GM23248 (cell line): ENCODE measurements at places on chromosomes 7 and 10. TPM values are rescaled to one million over a fixed set of nuclear protein-coding genes. Genes with fewer than 3 reads are reported as not detected.

The GNGT1 gene
- total RNA-seq = not detected in 2 replicates

The TMEM176B gene
- total RNA-seq = not detected in 2 replicates

- peaks cover 10% of the 10 kb centered on the region for H3K4me1 ChIP-seq
- H3K27ac ChIP-seq = peak overlapping the region; percentile 72
- H3K36me3 ChIP-seq = no peaks in the 10 kb centered on the region
- H3K27me3 ChIP-seq = no peaks in the 10 kb centered on the region
- H3K4me3 ChIP-seq = peak overlapping the region; percentile 44
These were observed 36.1 kb upstream of the CCNY start for GRCh38 chr10:35300063-35300699.

The OR2A42 gene
- total RNA-seq = 0.25 and 0.32 TPM in 2 replicates

DNA sequence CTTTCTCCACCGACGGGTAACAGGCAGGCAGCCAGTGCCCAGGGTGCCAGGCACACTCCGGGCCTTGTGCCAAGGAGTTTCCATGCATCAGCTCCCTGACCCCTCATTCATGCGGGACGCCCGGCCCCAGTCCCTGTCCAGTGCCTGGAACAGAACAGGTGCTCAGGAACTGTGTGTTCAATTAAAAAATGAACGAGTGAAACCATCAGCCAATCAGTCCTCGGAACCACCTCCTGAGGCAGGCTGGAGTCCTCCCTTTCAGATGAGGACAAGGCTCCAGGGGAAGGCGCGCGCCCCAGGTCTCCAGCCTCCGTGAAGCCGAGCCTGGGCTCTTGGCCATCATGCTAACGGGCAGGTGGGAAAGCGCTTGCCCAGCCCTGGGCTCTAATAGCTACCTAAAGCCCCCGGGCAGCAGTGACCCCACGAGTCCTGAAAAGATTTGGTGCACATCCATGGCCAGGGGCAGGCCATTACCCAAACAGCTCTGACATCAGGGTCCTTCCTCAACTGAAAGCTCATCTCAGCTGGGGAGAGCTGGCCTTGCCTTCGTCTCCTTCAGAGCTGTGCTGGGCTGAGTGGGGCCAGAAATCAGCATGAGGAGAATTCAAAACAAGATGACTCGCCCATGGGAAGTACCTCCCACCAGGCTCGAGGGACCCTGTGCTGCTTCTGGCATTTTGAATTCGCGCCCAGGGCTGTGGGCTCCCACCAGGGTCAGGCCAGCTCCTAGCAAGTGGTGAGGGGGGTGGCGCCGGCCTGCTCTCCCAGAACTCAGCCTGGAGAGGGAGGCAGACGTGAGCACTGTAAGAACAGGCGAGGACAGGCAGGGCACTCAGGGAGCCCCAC is 200.5 kb downstream of the MAD1L1 start:
- no peaks in the 10 kb centered on the region for H3K4me1 ChIP-seq
- DNase-seq = peak; percentile 8
- no peak overlapping the region for H3K4me3 ChIP-seq
- H3K27me3 ChIP-seq = no peaks in the 10 kb centered on the region
- peaks cover 3% of the 10 kb centered on the region; the same call in 1 of the 2 replicates for H3K36me3 ChIP-seq

DNA sequence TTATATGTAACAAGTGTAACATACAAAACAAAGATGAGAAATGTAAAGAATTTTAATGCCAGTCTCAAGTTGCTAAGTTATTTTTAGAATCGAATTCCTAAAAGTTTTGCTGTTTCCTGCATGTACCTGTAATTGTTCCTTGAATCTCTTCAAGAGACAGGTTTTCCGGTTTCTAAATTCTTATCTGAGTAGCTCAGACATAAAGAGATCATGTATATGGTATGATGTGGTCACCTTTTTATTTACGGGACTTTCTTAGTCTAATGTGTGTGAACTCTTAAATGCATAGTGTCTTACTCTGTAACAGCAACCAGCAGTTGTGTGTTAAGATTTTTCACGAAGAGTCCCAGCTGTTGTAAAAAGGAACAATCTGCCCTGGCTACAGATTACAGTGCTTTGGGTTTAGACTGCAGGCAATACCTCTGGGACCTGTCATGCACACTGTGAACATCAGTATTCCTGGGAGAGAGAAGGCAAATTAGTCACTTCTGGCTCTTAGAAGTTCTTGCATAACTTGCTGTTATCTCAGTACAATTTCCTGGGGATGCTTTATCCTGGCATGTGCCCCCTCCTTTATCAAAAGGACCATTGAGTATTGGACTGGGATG is 263.4 kb downstream of the BICC1 start:
- H3K36me3 ChIP-seq = no peaks in the 10 kb centered on the region
- peak; percentile 87 for DNase-seq
- no peaks in the 10 kb centered on the region for H3K27me3 ChIP-seq
- H3K4me1 ChIP-seq = peaks cover 66% of the 10 kb centered on the region

DNA sequence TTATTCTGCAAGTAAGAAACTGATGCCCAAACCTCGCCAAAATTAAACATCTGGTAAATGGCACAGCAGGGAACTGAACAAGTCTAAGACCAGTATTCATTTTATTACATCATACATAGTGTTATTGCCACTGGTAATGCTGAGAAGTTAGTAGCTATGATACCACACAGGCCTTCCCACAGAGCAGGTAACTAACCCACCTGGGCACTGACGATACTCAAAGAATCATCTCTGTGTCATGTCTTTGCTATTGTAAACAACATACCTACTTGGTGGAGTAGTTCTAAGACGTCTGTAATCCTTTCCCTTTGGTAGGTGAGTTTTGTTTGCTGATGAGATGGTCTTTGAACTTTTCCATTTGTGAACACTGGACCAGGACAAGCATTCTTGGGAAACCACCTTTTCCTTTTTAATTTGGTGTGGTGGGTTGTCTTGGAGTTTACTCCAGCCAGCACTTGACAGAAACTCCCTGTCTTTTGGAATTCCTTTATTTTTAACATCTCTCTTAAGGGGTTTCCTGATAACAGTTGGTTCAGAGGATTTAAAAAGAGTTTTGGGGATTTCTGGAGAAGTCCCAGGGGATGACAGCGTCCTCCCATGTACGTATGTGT is 40.9 kb downstream of the PDSS1 start:
- H3K27me3 ChIP-seq = no peaks in the 10 kb centered on the region
- DNase-seq = peak; percentile 10
- no peak overlapping the region for H3K4me3 ChIP-seq
- H3K36me3 ChIP-seq = peaks cover 12% of the 10 kb centered on the region; the same call in 1 of the 2 replicates
- H3K4me1 ChIP-seq = peaks cover 18% of the 10 kb centered on the region

DNA sequence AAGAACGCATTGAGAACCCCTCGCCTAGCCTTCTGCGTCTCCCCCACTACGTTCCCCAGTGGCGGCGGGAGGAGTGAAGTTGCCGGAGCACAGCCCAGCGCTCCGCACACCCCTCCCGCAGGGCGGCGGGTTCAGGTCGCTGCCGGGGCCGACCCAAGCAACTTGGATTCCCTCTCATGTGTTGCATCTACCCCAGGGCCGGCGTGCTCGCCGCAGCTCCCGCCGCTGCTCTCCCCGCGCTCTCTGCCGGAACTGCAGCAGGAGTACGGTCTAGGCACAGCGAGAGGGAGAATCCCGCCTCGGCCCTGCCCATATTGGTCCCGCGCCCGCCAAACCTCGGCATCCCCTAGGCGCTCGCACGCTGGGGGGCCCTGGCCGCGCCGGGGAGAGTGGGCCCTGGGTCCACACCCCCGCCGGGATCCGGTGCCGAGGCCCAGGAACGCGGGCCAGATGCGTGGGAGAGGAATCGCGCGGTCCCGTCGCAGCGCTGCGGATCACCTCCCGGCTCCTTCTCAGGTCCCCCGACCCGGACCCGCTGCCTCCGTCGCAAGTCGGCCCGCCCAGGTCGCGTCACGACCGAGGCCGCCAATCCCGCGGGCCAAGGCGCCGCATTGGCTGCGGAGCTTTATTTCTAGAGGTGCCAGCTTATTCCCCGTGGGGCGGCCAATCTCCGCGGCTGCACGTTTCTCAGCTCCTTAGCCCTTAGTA is 648 bp upstream of the TMEM243 start:
- no peaks in the 10 kb centered on the region for H3K27me3 ChIP-seq
- peak overlapping the region; percentile 99 for H3K4me3 ChIP-seq
- H3K4me1 ChIP-seq = peaks cover 22% of the 10 kb centered on the region
- DNase-seq = peak; percentile 93
- no peaks in the 10 kb centered on the region for H3K36me3 ChIP-seq

DNA sequence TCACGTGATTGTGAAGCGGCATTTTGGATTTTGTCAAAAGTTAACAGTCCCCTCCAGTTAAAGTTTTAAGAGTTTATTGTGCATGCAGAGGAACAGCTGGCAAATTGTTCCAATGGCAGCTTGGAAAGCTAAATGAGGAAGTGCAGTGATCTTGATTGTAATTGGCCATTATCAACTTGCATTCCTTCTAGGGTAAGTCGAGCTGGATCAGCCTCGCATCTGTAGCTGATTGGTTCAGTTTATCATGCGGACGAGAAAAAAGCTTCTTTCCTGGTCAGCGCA is 566 bp downstream of the ZNF789 start:
- peak; percentile 79 for DNase-seq
- no peaks in the 10 kb centered on the region for H3K36me3 ChIP-seq
- H3K27ac ChIP-seq = peak overlapping the region; percentile 35
- peak overlapping the region; percentile 79 for H3K4me3 ChIP-seq

DNA sequence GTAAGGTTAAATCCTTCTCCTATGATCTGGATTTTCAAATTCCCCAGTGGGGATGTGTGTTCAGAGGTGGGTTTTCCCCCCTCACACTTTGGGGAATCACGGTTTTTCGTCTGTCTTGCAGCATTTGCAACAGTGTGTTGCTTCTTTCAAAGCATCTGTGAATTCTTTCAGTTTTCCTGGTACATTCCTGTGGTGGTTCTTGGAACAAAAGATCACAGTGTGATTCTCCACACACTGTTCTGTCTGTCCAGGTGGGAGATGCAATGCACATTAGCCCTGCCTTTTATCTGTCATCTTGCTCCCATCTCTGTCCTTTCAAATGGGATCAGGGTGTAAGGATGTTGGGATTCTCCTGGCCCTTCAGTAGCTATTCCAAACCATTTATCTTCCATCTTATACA is 11.8 kb downstream of the AGK start:
- H3K4me1 ChIP-seq = peaks cover 8% of the 10 kb centered on the region
- H3K4me3 ChIP-seq = no peak overlapping the region
- peaks cover 11% of the 10 kb centered on the region; the same call in 1 of the 2 replicates for H3K36me3 ChIP-seq

DNA sequence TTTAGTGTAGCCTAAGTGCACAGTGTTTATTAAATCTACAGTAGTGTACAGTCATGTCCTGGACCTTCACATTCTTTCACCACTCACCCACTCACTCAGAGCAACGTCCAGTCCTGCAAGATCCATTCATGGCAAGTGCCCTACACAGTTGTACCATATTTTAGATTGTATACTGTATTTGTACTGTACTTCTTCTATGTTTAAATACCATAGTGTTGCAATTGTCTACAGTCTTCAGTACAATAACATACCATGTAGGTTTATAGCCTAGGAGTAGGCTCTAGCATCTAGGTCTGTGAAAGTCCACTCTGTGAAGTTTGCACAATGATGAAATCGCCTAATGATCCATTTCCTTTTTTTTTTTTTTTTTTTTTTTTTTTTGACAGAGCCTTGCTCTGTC is 12.0 kb downstream of the EEPD1 start:
- no peak overlapping the region for H3K4me3 ChIP-seq
- no peaks in the 10 kb centered on the region for H3K27me3 ChIP-seq
- DNase-seq = peak; percentile 78
- peaks cover 12% of the 10 kb centered on the region for H3K4me1 ChIP-seq

GRCh38 chr7:105454095-105454747 is 65.5 kb upstream of the SRPK2 start:
- peak overlapping the region; percentile 68 for H3K27ac ChIP-seq
- H3K4me1 ChIP-seq = peaks cover 20% of the 10 kb centered on the region
- peaks cover 10% of the 10 kb centered on the region; the same call in 1 of the 2 replicates for H3K36me3 ChIP-seq

The ZNF503 gene
- total RNA-seq = 16.1 and 17.5 TPM in 2 replicates

- no peak overlapping the region for H3K27ac ChIP-seq
- no peaks in the 10 kb centered on the region for H3K27me3 ChIP-seq
- H3K4me1 ChIP-seq = peaks cover 20% of the 10 kb centered on the region
These were observed 4.7 kb downstream of the SUFU start for GRCh38 chr10:102508506-102508905.

GRCh38 chr10:95233377-95234034 is 39.5 kb downstream of the ACSM6 start:
- 0 out of 2 replicates have a peak, but pooled peaks cover 5% of the 10 kb centered on the region for H3K36me3 ChIP-seq
- peak; percentile 33 for DNase-seq
- peaks cover 44% of the 10 kb centered on the region for H3K4me1 ChIP-seq
- H3K4me3 ChIP-seq = no peak overlapping the region

DNA sequence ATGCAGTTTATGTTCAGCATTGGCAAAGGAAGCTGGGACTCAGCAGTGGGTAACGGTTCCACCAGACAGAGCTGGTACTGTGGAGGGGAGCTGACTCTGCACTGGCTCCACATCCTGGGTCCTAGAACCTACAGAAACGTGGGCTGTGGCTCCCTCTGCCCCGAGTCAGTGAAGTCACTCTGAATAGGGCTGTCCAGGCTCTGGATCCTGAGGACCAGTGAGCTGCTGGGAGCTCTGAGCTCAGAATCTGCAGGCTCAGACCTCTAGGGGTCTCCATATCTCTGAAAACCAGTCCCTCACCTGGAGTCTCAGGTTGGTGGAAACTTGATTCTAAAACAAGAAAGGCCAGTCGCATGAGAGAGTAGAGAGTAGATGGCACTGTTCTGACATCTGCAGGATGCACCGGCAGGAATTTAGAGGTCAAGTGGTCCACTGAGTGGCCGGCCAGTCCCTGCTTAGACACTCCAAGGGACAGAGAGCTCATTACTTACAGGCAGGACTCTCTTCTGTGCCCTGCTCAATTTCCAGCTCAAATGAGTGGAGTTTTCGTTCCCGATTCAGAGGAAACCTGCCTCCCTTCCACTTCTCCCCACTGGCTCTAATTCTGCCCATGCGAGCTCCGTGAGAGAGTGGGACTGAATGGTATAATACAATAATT is 18.6 kb downstream of the NPFFR1 start:
- DNase-seq = no peak
- H3K36me3 ChIP-seq = no peaks in the 10 kb centered on the region
- no peak overlapping the region for H3K27ac ChIP-seq
- no peaks in the 10 kb centered on the region; the same call in 1 of the 2 replicates for H3K27me3 ChIP-seq

The ZNF488 gene
- total RNA-seq = not detected in 2 replicates

The MRC1 gene
- total RNA-seq = not detected in 2 replicates

DNA sequence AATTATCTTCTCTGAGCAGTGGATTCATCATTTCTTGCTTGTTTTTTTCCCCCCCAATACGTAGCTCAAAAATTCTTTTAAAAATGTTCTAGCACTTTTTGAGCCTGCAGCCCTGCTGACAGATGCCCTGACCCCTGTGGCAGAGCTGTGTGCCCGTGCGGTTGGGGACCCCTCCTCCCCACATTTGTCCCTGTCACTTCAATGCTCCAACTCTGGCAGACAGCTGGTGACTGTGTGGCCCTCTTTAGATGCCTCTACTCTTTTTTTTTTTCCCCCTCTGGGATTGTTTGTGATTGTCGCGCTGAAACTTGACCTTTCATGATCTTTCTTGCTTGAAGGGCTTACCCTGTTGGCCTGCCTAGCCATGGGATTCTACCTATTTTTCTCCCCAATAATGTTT is 214.1 kb downstream of the TMEM178B start:
- H3K36me3 ChIP-seq = no peaks in the 10 kb centered on the region
- H3K27me3 ChIP-seq = no peaks in the 10 kb centered on the region
- DNase-seq = no peak

The CRYGN gene
- not detected in 2 replicates for total RNA-seq

- H3K27me3 ChIP-seq = 0 out of 2 replicates have a peak, but pooled peaks cover 4% of the 10 kb centered on the region
- DNase-seq = peak; percentile 35
- no peak overlapping the region for H3K27ac ChIP-seq
- peak overlapping the region; percentile 88 for H3K4me3 ChIP-seq
- peaks cover 10% of the 10 kb centered on the region; the same call in 1 of the 2 replicates for H3K4me1 ChIP-seq
These were observed 638 bp downstream of the EGR2 start for GRCh38 chr10:62815381-62816075.

GRCh38 chr7:133613250-133613790 is 360.4 kb downstream of the EXOC4 start:
- DNase-seq = no peak
- no peak overlapping the region for H3K27ac ChIP-seq
- no peak overlapping the region for H3K4me3 ChIP-seq
- no peaks in the 10 kb centered on the region for H3K27me3 ChIP-seq

GRCh38 chr10:92839191-92840085 is 8.9 kb upstream of the EXOC6 start:
- H3K4me3 ChIP-seq = no peak overlapping the region
- no peak overlapping the region for H3K27ac ChIP-seq
- DNase-seq = peak; percentile 41
- no peaks in the 10 kb centered on the region for H3K27me3 ChIP-seq
